ENCODE measurements at places on chromosomes 5 and 9.

DNA sequence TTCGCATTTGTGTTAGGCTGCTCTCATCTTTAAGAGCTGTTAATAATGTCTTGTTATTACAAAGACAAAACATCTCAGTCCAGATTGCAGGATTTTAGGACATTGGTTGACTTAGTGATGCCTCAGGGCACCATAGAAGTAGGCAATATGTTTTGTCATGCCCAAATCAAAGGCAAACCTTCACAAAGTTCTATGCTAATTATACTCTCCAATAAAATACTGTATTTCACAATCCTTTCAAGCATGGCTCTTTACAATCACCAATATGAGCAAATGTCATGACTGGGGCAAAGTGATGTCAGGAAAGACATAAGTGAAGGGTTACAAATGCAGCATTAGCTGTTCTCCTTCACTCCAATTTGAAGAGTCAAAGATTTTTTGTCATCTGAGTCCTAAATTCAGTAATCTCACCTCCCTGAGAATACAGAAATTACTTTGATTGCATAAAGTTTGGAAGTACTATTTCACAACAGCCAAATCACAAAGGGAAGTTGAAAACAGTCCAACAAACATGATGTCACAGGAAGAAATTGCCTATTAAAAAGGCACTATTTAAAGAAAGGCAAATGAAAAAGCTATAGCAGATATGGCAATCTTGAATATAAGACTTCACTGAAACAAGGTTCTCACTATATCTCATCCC, 303.2 kb downstream of the PRR16 start:
- peak; percentile 85 for DNase-seq

- DNase-seq, result no peak
These were observed 2.4 kb downstream of the ZNF483 start for GRCh38 chr9:111527347-111527746.

- DNase-seq, result no peak
These were observed 59.5 kb downstream of the PIK3R1 start for GRCh38 chr5:68274847-68275651.

GRCh38 chr9:99822109-99822805, 572 bp downstream of the NR4A3 start:
- DNase-seq, result peak; percentile 39

- peak; percentile 67 for DNase-seq
These were observed 5.6 kb downstream of the C5orf24 start for GRCh38 chr5:134851307-134851923.

- DNase-seq, result no peak
These were observed 31.1 kb downstream of the SSBP2 start for GRCh38 chr5:81719743-81720345.

GRCh38 chr5:155140646-155141045, 127.1 kb downstream of the KIF4B start:
- no peak for DNase-seq

- DNase-seq, result no peak
These were observed 10.6 kb downstream of the VAV2 start for GRCh38 chr9:133981589-133981957.

DNA sequence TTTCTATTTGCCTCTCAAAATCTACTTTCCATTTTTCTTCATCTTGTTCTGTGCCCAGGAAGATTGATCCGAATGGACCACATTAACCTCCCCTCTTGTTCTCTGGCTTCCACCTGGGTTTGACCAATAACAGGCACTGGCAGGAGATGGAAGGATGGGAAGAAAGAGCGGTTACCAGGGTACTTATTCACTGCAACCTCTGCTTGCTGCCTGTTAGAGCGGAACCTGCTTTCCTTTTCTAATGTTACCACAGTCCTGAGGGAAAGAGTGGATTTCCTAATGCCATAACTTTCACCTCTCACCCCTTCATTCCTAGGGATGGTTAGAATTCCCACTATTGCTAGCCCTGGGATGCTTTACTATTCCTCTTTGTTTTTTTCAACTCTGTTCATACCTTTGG, 262.1 kb downstream of the RFX3 start:
- DNase-seq, result no peak

GRCh38 chr9:81289622-81290021, 399.7 kb downstream of the TLE1 start:
- no peak for DNase-seq

DNA sequence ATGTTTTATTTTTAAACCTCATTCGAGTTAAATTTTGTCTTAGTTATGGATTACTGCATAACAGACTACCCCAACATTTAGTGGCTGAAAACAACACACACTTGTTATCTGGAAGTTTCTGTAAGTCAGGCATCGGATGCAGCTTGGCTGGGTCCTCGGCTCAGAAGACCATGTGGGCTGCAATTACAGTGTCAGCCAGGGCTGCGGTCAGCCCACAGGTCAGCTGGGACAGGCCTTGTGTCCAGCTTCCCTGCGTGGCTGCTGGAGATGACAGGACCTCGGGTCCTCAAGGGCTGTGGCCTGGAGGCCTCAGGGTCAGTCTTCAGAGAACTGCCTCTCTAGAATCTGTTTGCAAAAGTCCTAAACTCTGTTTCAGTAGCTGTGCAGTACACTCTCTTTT, 219.0 kb upstream of the IRX1 start:
- no peak for DNase-seq

DNA sequence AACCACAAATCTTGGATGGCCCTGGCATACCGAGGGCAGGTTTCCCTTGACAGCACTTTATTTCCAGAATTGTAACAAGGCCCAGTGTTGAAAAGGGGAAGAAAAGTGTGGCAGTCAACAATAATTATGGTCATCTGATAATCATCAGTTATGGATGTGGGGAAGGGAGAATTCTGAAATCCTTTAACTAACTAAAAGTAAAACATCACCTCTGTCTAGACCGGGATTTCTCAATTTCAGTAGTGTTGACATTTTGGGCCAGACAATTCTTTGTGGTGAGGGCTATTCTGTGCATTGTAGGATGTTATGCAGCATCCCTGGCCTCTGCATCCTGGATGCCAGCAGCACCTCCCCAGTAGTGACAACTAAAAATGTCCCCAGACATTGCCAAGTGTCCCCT, 140.4 kb downstream of the PSAT1 start:
- DNase-seq, result no peak

DNA sequence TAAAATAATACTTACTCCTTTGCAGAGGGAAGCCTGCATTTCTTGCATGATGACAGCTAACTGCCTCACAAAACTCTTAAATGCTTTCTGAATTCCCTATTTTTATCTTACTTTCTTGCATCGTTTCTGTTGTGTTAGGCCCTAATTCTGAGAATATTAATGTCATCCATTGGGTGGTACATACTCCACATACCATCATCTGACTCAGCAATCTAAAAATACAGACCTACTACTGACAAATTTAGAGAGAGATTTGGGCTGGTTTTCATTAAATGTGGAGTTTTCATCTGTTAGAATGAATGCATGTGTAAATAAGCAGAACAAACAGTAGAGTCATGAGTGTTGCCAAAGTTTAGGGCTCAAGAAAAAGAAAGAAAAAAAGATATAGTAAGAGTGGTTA, 26.5 kb upstream of the KCNN2 start:
- no peak for DNase-seq

GRCh38 chr5:25688156-25688555, 1043.4 kb upstream of the CDH10 start:
- no peak for DNase-seq
